ENCODE measurements at places on chromosomes 1 and 21. TPM values are rescaled to one million over a fixed set of nuclear protein-coding genes. Genes with fewer than 3 reads are reported as not detected.

The OTUD3 gene
- 7.9 TPM for total RNA-seq

The TRIM67 gene
- total RNA-seq = not detected

The CHIA gene
- total RNA-seq = not detected

The KAZN gene
- 0.35 TPM for total RNA-seq

The CNKSR1 gene
- 0.37 TPM for total RNA-seq

The XKR8 gene
- total RNA-seq = 8.9 TPM

The KCNK1 gene
- total RNA-seq = 1.4 TPM

All from CD8-positive, alpha-beta memory T cell (primary cell).